H4 (cell line): ENCODE measurements at places on chromosomes 13 and 19. TPM values are rescaled to one million over a fixed set of nuclear protein-coding genes. Genes with fewer than 3 reads are reported as not detected.
A peak's percentile ranks its signal among the peaks of the same experiment; 100 is the strongest.

Gene FGF21
- total RNA-seq, result not detected in 2 replicates

DNA sequence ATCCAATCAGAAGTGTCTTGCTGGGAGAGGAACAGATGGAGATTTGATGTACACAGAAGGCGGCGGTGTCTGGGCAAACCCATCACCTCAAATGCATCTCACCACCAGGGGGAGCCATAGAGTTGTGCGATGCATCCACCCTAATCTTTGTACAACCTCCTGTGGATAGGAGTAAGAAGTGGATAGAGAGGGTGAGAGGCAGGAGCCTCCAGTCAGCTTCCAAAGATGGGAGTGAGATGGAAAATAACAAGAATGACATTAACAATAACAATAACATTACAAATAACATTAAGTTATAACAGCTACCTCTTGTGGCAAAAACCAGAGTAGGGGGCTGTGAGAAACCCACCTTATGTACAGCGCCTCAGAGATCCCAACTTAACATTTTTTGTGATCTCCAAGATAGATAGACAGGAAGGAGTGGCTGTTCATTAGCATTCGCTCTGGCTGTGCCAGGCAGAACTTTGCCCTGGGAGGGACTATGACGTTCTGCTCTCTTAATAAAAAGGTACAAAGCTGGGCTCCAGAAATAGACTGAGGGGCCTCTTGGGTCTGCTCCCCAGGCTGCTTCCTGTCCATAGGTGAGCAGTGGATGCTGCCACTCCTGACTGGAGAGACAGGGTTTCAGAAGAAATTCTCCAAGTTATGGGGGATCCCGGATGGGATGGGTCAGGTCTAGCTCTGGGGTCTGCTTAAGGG, 5.2 kb upstream of the CEACAM18 start:
- DNase-seq, result peak; percentile 62

DNA sequence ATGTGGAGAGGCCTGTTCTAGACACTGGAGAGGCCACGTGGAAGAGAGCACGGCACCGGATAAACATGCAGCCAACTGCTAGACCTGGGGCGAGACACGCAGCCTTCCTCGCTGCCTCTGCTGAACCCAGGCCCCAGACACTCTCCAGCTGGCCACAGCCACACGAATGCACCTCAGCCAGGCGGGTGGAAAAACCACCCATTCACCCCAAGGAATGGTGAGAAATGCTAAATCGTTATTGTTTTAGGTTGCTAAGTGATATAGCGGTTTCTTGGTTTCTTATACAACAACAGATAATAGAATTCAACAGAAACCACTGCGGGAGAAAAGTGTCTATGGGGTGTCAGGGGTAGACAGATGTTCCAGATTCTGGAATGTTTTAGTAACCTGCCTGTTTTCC, 52.5 kb downstream of the STK24 start:
- DNase-seq, result no peak

Gene ZSCAN4
- not detected in 2 replicates for total RNA-seq
